ENCODE measurements at places on chromosomes 6 and 20. TPM values are rescaled to one million over a fixed set of nuclear protein-coding genes. Genes with fewer than 3 reads are reported as not detected.

BHLHE23 gene
- not detected for total RNA-seq

GPX5 gene
- not detected for total RNA-seq

RIPOR3 gene
- 0.41 TPM for total RNA-seq

DNA sequence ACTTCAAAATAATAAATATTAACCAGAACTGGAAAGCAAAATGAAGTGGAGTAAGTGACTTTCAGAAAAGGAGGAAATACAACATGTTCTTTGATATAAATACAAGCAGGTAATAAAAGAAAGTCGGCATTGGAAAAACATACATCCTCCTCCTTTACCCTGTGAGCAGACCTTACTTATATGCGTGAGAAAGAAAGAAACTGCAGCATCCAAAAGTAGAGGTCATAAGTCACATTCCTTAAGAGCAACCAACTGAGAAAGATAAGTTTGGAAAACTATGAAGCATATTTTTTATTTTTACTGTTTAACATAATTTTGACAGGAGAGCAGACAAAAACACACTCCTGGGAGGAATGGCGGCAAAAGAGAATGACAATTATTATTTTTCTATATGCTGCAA is 155.5 kb downstream of the HACE1 start:
- no peak for DNase-seq

GRCh38 chr6:115914098-115914497 is 146.6 kb downstream of the FRK start:
- DNase-seq, result no peak

DNA sequence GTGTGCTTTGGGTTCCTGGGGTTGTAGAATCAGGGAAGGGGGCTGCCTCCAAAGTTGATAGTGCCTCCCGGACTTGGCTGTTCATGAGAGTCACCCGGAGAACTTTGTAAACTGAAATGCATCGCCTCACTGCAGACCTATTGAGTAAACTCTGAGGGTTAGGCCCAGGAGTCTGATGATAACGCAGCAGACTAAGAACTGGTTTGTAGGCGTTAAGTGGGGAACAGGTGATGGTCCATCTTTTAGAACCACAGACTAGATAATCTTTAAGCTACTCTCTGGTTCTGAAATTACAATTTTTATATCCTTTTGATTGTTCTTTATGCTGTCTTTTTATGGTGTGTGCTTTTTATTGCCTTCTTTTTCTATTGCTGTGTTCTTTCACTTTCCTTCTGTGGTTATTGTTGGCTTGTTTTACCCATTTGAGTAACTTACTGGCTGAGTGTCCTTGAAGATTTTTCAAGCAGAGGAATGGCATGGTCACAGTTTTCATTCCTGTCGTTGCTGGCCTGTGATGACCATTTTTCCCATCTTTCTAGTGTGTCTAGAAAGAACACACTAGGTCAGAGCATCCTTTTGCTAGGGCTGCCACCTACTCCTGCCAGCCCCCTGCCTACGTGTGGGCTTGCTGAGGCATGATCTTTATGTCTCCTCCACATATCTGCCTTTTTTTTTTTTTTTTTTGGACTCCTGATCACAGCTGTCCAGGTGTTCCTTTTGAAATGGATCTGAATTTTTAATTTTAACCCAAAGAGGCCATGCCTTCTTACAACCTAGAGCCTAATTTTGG is 30.9 kb downstream of the LRRC1 start:
- DNase-seq, result no peak

DNA sequence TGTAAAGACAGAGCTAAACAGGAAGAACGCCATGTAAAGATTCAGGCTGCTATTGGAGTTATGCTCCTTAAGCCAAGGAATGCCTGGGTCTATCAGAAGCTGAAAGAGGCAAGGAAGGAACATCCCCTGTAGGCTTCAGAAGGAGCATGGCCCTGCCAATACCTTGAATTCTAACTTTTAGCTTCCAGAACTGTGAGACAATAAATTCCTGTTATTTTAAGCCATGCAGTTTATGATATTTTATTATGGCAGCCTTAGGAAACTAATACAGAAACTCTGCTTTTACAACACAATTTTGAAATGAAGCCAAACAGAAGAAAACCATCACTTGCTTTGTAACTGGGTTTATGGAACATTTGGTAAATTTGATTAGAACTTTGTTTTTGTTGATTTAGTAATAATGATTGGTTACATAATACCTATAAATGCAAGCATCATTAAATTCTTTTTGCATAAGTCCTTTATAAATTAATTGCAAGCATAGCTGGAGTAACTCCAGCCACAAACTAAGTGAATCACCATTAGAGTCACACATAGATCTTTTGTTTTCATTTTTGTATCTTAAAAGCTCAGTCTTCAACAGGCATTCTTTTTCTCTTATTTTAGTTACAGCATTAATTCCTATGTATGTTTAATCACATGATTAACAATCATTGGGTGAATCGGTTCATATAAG is 33.5 kb upstream of the TSPYL1 start:
- DNase-seq, result no peak

DNA sequence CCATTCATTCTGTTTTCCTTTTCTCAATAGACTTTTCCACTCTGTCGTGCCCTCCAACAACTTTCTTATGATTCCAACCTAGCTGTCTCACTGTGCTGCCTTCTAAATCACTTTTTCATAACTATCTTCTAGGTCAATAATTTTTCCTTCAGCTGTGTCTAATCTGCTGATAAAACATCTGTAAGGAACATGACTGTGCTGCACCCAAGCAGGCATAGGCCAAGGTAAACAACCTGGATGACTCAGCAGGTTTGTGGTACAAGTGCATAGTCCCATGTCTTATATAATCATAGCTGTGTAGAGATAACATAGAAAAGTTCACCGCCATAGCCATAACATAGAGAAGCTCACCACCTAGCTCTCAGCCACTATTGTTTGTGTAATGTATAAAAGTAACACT is 332.3 kb downstream of the PLCB1 start:
- DNase-seq, result no peak

DNA sequence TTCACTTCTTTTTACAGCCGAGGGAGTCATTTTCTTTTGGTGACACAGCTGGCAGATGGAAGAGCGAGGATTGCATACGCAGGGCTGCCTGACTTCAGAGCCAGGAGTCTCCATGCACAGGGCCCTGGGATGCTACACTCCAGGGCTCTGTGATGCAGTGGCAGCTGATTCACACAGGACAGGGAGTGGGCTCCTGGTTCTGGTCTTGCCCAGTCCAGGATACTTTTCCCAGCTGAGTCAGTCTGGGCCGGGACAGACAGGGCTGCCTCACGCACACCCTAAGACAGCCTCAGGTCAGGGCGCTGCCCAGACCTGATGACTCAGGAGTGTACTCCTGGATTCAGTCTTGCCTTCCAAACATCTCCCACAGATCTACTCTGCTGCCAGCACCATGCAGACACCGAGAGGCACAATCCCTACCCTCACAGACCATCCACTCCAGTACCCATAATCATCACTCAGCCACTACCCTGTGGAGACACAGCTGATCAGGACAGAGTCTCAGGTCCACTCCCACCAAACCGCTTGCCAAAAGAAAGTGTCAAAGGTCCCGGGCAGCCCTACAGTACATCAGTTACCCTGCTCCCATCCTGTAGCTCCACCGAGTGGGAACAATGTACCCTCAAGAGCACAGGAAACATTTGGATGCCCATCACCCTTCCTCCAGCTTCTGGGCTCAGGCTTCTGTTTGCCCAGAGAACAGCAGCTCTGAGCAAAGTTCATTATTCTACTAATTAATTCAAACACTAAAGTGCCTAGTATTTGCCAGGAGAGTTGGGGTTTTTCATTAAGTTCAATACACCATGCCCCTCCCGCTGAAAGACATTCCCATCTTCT is 11.5 kb downstream of the SDC4 start:
- no peak for DNase-seq

GRCh38 chr6:164911151-164911550 is 398.3 kb downstream of the C6orf118 start:
- DNase-seq, result no peak

- DNase-seq, result no peak
These were observed 99.9 kb downstream of the CDH26 start for GRCh38 chr20:60057866-60058807.

- no peak for DNase-seq
These were observed 55.0 kb downstream of the SCML4 start for GRCh38 chr6:107769053-107769658.

GRCh38 chr6:33915134-33915533 is 111.3 kb upstream of the MLN start:
- DNase-seq, result no peak

DNA sequence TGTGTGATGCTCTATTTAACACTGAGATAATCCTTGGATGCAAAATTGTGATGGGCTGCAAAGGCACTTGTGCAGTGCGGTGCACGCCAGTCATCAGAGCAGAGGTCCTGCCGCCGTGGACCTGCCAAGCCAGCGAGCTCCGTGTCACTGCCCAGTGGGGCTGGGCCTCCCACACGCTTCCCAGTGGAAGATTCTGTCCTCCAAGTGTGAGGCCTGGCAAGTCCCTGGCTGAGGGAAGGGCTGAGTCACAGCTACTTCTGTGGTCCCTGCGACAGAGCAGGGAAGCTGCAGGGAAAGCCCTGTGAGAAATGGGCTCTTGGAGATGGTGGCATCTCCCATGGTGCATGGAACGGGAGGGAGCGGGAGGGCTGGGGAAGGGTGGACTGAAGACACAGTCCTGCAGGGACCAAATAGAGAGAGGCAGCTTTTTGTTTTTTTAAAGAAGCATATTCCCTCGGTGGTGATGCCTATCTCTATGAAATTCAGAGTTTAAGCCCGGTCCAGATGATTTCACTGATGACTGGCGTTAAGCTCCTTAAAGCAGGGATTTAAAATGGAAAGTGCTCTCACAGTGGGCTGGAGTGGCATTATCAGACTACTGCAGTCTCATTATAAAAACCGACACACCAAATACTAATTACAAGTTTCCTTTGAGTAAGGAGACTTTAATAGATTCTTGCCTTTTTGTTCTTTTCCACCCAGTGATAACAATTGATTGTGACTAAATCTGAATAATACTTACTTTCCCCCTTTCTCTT is 413.7 kb downstream of the QKI start:
- DNase-seq, result no peak

Measured in frontal cortex (tissue), 4 donors.